ENCODE measurements at places on chromosomes 5 and 9.
A peak's percentile ranks its signal among the peaks of the same experiment; 100 is the strongest.

- H3K36me3 ChIP-seq = no peaks in the 10 kb centered on the region
- no peaks in the 10 kb centered on the region for H3K4me1 ChIP-seq
- H3K4me3 ChIP-seq = no peak overlapping the region
These were observed 1828.8 kb downstream of the MAT2B start for GRCh38 chr5:165334201-165334600.

DNA sequence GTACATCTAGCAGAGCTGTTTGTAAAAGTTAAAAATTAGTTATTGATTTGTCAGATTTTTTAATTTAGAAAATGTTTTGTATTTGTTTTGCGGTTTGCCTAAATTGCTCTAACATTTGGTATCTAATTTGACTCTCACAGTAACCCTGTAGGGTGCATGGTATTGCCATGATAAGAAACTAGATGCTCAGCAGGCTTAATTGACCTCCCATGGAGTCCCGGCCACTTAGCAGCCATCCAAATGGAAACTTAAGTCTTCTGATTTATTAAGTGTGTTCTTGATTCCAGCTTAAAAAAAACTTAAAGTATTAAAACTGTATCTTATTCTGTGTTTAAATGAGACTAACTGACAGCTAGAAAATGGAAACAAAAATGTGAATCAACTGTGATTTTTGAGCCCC lies 54.5 kb downstream of the CAST start:
- peaks cover 17% of the 10 kb centered on the region for H3K36me3 ChIP-seq
- peak overlapping the region; percentile 12 for H3K27ac ChIP-seq
- no peak overlapping the region for H3K4me3 ChIP-seq
- no peak for DNase-seq
- H3K27me3 ChIP-seq = no peaks in the 10 kb centered on the region
- peaks cover 36% of the 10 kb centered on the region for H3K4me1 ChIP-seq

DNA sequence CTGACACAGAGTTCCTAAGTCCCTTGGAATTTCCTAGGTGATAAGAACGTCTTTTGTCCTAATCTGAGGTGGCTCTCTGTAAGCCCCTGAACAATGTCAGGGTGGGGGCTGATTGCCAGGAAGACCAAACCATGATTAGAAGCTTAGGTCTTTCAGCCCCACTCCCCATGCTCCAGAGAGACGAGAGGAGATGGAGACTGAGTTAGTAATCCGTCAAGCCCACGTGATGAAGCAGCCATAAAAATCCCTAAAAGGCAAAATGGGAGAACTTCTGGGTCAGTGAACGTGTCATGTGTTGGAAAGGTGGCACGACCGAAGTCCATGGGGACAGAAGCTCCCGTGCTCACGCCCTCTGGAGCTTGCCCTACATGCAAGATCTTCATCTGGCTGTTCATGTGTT lies 85.6 kb downstream of the RAD23B start:
- no peak overlapping the region for H3K4me3 ChIP-seq
- no peaks in the 10 kb centered on the region for H3K4me1 ChIP-seq
- no peaks in the 10 kb centered on the region for H3K36me3 ChIP-seq
- no peak for DNase-seq
- no peak overlapping the region for H3K27ac ChIP-seq
- peaks cover 9% of the 10 kb centered on the region for H3K27me3 ChIP-seq

- peaks cover 27% of the 10 kb centered on the region for H3K4me1 ChIP-seq
- H3K36me3 ChIP-seq = peaks cover 36% of the 10 kb centered on the region
- H3K4me3 ChIP-seq = no peak overlapping the region
These were observed 5.4 kb downstream of the NNT start for GRCh38 chr5:43608406-43608805.

DNA sequence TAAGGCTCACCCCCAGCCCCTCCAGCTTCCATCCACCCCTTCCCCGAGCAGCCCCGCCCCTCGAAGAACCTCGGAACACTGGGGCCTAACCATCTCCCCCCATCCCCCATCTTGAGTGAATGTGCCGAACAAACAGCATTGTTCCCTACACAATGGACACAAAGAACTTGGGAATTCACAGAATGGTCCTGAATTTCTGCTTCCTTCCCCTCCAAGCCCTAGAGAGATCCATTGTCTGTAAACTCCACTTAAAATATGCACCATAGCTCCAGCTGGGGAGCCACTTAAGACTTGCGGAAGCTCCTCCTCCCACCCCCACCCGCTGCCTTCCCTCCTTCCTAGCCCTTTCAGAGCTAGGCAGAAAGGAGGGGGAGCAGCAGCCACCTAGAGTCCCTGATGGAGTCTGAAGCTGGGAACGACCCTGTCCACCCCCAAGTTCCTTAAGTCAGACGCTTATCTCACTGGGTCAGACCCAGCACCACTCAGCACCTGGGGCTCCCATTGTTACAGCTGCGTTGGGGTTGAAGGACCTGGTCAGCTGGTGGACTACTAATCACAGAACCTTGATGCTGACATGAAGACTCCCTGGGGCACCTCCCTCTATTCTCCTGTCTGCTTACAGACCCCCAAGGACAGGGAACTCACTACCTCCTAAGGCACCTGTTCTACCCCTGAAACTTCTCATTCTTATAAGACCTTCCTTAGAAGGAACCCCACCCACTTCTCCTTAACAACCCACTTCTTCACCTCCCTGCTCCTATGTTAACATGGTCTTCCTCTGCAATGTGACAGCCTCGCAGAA lies 61.4 kb downstream of the PCDH1 start:
- no peaks in the 10 kb centered on the region for H3K4me1 ChIP-seq
- H3K27ac ChIP-seq = no peak overlapping the region
- H3K27me3 ChIP-seq = peaks cover 25% of the 10 kb centered on the region
- no peaks in the 10 kb centered on the region for H3K36me3 ChIP-seq
- no peak overlapping the region for H3K4me3 ChIP-seq

- H3K27me3 ChIP-seq = peaks cover 1% of the 10 kb centered on the region
- DNase-seq = no peak
- H3K27ac ChIP-seq = no peak overlapping the region
These were observed 22.5 kb upstream of the COMMD10 start for GRCh38 chr5:116062352-116062751.

DNA sequence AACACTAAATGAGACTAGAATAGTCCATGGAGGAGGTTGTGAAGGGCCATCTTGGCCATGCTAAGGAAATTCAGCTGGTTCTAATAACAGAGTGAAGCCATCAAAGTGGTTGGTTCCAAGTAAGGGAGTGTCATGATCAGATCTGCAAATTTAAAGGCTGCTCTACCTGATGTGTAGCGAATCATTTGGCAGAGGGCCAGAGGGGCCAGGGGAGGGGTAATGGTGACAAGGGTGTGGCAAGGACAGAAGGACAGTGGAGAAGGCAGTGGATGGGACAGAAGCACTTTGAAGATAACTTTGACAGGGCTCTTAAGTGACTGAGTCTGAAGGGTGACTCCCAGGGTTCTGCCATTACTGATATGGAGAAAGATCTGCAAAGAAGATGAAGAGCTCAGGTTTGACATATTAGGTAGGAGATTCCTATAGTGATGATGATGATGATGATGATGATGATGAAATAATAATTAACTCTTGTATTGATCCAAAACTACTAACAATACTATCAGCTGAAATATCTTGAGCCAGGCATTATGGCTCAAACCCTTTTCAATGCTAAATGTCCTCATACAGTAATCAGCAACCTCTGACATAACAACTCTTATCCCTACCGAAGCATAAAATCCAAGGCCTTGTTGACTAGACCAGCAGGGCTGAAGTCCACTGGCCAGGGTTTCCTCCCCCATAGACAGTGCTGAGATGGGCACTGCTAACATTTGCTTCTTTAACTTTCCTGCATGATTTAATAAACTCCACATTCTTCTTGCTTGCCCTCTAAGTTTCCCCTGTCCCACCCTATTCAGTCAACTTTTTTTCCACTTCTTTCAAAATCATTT lies 20.0 kb downstream of the KIAA1191 start:
- peaks cover 23% of the 10 kb centered on the region for H3K36me3 ChIP-seq
- no peak for DNase-seq
- no peak overlapping the region for H3K4me3 ChIP-seq
- H3K27ac ChIP-seq = peak overlapping the region; percentile 54
- H3K4me1 ChIP-seq = no peaks in the 10 kb centered on the region

DNA sequence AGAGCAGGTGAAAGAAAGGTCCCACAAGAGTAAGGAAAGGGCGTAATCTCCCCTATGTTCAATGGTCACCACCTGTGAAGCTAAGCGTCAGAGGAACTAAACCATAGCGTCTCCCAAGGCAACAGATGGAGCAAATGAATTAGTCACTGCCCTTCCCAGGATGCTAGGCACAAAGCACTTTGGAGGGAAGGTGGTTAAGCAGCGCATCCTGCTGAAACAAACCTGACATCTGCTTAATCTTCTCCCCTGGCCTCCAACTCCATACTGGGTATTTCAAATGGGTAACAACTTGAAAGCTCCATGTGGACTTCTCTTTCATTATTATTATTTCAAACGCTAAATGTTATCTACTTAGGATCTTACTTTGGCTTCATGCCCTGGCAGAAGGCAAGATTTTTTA lies 227.3 kb downstream of the MLLT3 start:
- DNase-seq = no peak
- no peak overlapping the region for H3K4me3 ChIP-seq
- no peaks in the 10 kb centered on the region for H3K4me1 ChIP-seq
- no peaks in the 10 kb centered on the region for H3K27me3 ChIP-seq

GRCh38 chr9:547314-547713 lies 294.2 kb upstream of the DMRT1 start:
- peaks cover 7% of the 10 kb centered on the region for H3K4me1 ChIP-seq
- H3K4me3 ChIP-seq = peak overlapping the region; percentile 24
- peaks cover 2% of the 10 kb centered on the region for H3K36me3 ChIP-seq
- H3K27ac ChIP-seq = no peak overlapping the region

DNA sequence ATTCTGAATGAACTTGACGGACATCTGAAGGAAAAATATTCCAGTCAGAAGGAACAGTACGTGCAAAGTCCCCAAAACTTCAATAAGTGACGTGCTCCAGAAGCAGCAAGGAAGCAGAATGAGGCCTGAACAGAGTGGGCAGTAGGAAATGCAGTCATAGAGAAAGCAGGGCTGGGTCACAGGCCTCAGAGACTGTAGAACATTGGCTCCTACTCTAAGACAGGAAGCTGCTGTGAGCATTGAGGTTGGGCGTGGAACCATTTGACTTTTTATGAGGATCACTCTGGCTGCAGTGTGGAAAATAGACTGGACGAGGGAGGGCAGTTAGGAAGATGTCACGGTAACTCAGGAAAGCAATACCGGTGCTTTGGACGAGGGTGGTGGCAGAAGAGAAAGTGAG lies 64.0 kb downstream of the DOCK8 start:
- no peaks in the 10 kb centered on the region for H3K27me3 ChIP-seq
- H3K27ac ChIP-seq = no peak overlapping the region
- H3K4me3 ChIP-seq = no peak overlapping the region

- no peak for DNase-seq
- H3K27me3 ChIP-seq = no peaks in the 10 kb centered on the region
- H3K4me3 ChIP-seq = peak overlapping the region; percentile 74
These were observed 38.0 kb downstream of the VAV2 start for GRCh38 chr9:133953976-133954709.

DNA sequence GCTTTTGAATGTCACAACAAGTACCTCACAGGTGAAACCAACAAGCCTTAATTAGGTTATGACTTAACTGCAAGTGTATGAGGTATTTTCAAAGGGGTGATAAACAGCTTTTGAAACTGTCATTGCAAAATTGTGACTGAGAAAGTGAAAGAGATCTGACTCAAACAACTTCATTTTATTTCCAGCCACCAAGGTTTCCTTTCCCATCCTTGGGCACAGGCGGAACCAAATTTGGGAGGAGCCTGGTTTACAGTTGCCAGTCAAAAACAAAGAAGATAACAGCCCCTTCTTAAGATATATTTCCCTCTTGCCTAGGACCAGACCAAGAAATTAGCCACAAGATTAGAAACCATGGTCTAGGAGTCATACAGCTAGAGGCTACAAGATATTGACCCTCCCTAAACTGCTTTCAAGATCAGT lies 417.1 kb downstream of the CSNK1G3 start:
- no peak overlapping the region for H3K27ac ChIP-seq
- no peaks in the 10 kb centered on the region for H3K36me3 ChIP-seq
- DNase-seq = no peak
- no peaks in the 10 kb centered on the region for H3K27me3 ChIP-seq
- H3K4me3 ChIP-seq = no peak overlapping the region

GRCh38 chr9:99414321-99414720 lies 192.2 kb downstream of the SEC61B start:
- no peaks in the 10 kb centered on the region for H3K27me3 ChIP-seq
- no peak overlapping the region for H3K27ac ChIP-seq
- no peak for DNase-seq
- no peak overlapping the region for H3K4me3 ChIP-seq
- peaks cover 5% of the 10 kb centered on the region for H3K4me1 ChIP-seq

DNA sequence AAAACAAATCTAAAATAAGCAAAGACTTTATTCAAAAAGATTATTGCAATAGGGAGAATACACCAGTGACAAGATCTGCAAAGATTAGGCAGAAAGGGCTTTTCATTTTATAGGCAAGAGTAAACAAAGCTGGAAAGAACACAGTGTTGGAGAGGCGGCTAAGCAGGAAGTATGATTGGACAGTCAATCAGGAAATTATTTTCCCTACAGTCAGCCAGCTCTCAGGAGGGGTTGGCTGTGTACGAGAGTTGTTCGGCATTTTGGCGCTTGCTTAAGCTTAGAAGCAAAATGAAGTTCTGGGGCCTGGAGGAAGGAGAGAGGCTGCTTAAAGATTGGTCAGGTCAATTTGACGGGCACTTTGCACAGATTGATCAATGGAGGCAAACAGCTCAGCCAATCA lies 1030.5 kb downstream of the TLE4 start:
- no peaks in the 10 kb centered on the region for H3K4me1 ChIP-seq
- H3K36me3 ChIP-seq = peaks cover 6% of the 10 kb centered on the region
- DNase-seq = no peak
- no peak overlapping the region for H3K4me3 ChIP-seq
- H3K27ac ChIP-seq = no peak overlapping the region
- H3K27me3 ChIP-seq = no peaks in the 10 kb centered on the region

GRCh38 chr5:180605554-180606214 lies 14.4 kb upstream of the SCGB3A1 start:
- H3K36me3 ChIP-seq = no peaks in the 10 kb centered on the region
- peaks cover 9% of the 10 kb centered on the region for H3K27me3 ChIP-seq
- DNase-seq = peak; percentile 13
- H3K4me3 ChIP-seq = no peak overlapping the region
- no peak overlapping the region for H3K27ac ChIP-seq

- H3K4me1 ChIP-seq = peaks cover 4% of the 10 kb centered on the region
- DNase-seq = no peak
- peaks cover 11% of the 10 kb centered on the region for H3K27me3 ChIP-seq
- no peak overlapping the region for H3K27ac ChIP-seq
- H3K36me3 ChIP-seq = no peaks in the 10 kb centered on the region
These were observed 66.0 kb upstream of the ADAMTS2 start for GRCh38 chr5:179411161-179411841.

GRCh38 chr5:55003432-55004065 lies 18.2 kb upstream of the ESM1 start:
- no peak overlapping the region for H3K4me3 ChIP-seq
- no peaks in the 10 kb centered on the region for H3K36me3 ChIP-seq
- H3K27ac ChIP-seq = no peak overlapping the region
- peaks cover 3% of the 10 kb centered on the region for H3K27me3 ChIP-seq
- H3K4me1 ChIP-seq = no peaks in the 10 kb centered on the region

GRCh38 chr9:97307091-97307490 lies 368 bp upstream of the CCDC180 start:
- H3K27me3 ChIP-seq = no peaks in the 10 kb centered on the region
- DNase-seq = no peak
- H3K4me1 ChIP-seq = no peaks in the 10 kb centered on the region
- H3K27ac ChIP-seq = no peak overlapping the region
- H3K36me3 ChIP-seq = peaks cover 5% of the 10 kb centered on the region
- no peak overlapping the region for H3K4me3 ChIP-seq

- H3K4me1 ChIP-seq = no peaks in the 10 kb centered on the region
- no peak overlapping the region for H3K4me3 ChIP-seq
- H3K27me3 ChIP-seq = peaks cover 3% of the 10 kb centered on the region
- H3K36me3 ChIP-seq = peaks cover 3% of the 10 kb centered on the region
- DNase-seq = no peak
These were observed 118.8 kb downstream of the TRIM36 start for GRCh38 chr5:115050866-115051265.

GRCh38 chr5:179486596-179487051 lies 63.7 kb upstream of the RUFY1 start:
- H3K27me3 ChIP-seq = no peaks in the 10 kb centered on the region
- H3K4me1 ChIP-seq = no peaks in the 10 kb centered on the region
- H3K36me3 ChIP-seq = no peaks in the 10 kb centered on the region
- DNase-seq = no peak

Data from memory B cell (primary cell).